Uterine smooth muscle cell (primary cell): ENCODE measurements at places on chromosomes 16 and 17. TPM values are rescaled to one million over a fixed set of nuclear protein-coding genes. Genes with fewer than 3 reads are reported as not detected.

Gene SCIMP
- total RNA-seq: not detected in 2 replicates

Gene DNAAF8
- 0.44 and 1.4 TPM in 2 replicates for total RNA-seq

Gene CDH3
- total RNA-seq: 0.25 and 0.33 TPM in 2 replicates

Gene UTS2R
- total RNA-seq: not detected in 2 replicates

Gene TMIGD1
- total RNA-seq: not detected in 2 replicates

Gene TBC1D28
- total RNA-seq: not detected in 2 replicates

Gene NOD2
- 0.22 and 0.25 TPM in 2 replicates for total RNA-seq

Gene SLC6A2
- not detected in 2 replicates for total RNA-seq

Gene G6PC1
- not detected in 2 replicates for total RNA-seq

Gene OR2C1
- 0.25 TPM in 1 of 2 replicates, not detected in the other for total RNA-seq

Gene KRTAP4-12
- not detected in 2 replicates for total RNA-seq

Gene FAHD1
- 66.5 and 87.0 TPM in 2 replicates for total RNA-seq

Gene OTOP3
- total RNA-seq: not detected in 2 replicates
